ENCODE measurements at places on chromosomes 1 and 21.

DNA sequence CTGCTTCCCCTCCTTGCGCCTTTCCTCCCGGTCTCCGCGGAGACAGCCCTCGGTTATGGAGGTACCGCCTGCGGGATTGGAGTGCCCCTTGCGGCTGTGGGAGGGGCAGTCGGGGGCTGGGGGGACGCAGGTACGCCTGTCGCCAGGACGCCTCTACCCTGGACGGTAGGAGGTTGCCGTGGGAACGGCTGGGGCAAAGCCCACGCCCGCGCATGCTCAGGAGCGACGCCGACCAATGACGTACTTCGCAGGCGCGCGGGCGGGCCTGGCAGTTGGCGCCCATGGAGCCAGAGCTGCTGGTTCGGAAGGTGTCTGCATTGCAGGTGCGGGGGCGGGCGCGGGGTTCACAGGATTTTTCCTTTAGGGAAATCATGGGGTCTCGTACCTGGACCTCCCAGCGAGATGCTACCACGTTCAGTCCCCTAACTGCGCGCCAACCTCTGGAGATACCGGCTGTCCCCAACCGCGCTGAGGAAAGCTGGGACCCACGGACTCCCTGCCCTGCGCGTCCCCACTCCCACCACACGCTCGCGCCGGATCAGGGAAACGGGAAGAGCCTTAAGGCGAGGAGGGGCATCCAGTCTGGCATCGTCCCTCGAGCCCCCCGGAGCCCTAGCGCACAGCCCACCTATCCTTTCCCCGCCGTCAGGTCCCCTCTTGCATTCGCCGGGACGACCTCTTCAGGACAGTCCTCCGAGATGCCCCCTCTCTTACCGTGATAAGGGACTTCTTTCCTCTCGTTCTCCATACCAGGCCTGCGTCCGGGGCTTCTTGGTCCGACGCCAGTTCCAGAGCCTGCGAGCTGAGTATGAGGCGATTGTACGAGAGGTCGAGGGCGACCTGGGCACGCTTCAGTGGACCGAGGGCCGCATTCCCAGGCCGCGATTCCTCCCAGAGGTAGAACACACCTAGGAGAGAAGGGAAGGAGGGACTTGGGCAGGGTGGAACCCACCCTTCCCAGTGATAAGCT lies at the start of gene IQCC:
Gene IQCC (plus strand): TSS at position 271 of the 970 bp plus-strand sequence. CDS start 11 bp downstream, at position 282.
- peak; percentile 86 for DNase-seq

DNA sequence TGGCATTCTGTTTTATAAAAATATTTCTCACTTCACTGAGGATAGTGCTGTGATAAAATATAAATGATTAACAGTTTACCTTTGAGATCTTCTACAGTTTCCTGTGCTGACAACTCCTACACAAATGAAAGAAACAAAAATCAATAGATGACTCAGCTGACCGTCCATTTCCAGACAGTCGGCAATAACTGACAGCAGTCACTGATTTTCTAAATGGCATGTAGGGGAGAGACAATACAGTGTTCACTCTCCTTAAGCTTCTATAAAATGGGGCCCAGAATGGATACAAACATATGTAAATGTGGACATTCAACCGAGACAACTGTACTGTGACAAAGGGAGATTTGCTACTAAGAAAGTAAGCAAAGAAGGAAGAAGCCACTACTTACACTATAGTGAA lies 34.3 kb downstream of the PCNX2 start:
- DNase-seq, result peak; percentile 33

DNA sequence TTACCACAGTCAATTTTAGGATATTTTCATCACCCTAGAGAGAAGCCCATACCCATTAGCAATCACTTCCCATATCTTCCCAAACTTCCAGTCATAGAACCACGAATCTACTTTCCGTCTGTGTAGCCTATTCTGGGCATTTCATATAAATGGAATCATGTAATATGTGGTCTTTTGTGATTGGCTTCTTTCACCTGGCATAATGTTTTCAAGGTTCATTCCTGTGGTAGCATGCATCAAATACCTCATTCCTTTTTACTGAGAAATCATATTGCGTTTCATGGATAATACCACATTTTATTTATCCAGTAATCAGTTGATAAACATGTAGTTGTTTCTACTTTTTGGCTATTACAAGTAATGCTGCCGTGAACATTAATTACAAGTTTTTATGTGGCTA lies 21.5 kb downstream of the DESI2 start:
- no peak for DNase-seq

DNA sequence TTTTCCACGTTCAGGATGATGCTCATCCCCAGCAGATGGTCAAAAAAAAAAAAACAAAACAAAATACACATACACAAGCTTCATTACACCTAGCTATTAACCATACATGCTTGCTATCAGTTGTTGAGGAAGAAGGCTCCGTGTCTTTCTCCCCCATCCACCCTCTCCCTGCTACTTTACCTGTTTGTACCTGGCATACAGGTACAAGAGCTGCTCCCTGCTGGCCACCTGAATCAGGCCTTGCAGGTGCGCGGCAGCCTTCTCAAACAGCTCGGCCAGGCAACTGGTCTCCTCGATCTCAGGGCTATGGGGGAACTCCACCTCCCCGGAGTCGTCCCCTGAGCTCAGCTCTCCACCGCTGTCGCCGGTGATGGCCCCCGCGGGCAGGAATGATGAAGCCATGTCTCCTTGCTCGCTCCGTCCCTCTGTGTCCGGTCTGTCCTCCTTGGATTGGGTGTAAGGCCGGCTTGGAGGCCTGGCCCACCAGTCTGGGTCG lies 464 bp downstream of the ACBD6 start:
- DNase-seq, result peak; percentile 74
